Fibroblast of the conjunctiva (primary cell): ENCODE measurements at places on chromosomes 16 and 17.
A peak's percentile ranks its signal among the peaks of the same experiment; 100 is the strongest.

- DNase-seq: peak; percentile 63
Observed at GRCh38 chr17:75011401-75012095, 922 bp upstream of the MRPL58 start.

GRCh38 chr17:1144162-1144561 lies 35.6 kb downstream of the ABR start:
- no peak for DNase-seq

GRCh38 chr16:10584981-10585438 lies 4.6 kb upstream of the EMP2 start:
- DNase-seq: no peak

GRCh38 chr17:67431249-67432015 lies 54.4 kb downstream of the PITPNC1 start:
- peak; percentile 36 for DNase-seq

DNA sequence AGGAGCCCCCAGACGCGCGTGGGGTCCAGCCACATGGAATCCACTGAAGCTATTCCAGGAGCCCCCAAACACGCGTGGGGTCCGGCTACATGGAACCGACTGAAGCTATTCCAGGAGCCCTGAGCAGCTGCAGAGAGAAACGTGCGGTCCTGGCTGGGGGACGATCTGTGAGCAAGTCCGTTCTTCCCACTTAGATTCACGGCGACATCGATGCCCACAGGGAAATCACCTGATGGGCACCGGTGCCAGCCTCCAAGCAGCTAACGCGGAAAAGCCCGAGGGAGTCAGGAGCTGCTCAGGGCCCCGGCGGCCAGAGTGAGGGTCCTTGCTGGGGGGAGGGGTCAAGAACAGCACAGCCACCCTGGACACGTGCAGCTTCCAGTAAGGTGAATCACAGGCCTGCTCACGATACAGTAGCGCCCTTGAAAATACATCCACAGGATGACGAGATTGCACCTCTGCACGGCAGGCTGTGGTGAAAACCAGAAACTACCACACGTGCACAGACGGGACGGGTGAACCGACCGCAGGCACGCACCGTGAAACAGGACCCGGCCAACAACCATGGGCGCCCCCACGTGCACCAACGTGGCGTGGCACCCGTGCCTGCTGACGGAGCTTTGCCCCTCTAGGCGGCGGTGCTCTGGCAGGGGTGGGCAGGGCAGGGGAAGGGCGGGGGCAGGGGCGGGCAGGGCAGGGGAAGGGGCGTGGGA lies 77.7 kb upstream of the GNG13 start:
- no peak for DNase-seq

GRCh38 chr16:4465977-4466779 lies 8.2 kb downstream of the NMRAL1 start:
- no peak for DNase-seq

GRCh38 chr17:41284546-41284945 lies 9.0 kb downstream of the KRTAP9-7 start:
- no peak for DNase-seq

GRCh38 chr16:29318037-29318436 lies 88.5 kb downstream of the NPIPB11 start:
- no peak for DNase-seq

- no peak for DNase-seq
Observed at GRCh38 chr17:60716766-60717165, 39.1 kb downstream of the BCAS3 start.

- DNase-seq: no peak
Observed at GRCh38 chr16:57976331-57976796, 5.4 kb upstream of the CNGB1 start.

GRCh38 chr16:81127051-81127450 lies 30.9 kb upstream of the GCSH start:
- no peak for DNase-seq

- peak; percentile 27 for DNase-seq
Observed at GRCh38 chr16:80751167-80751566, 53.2 kb downstream of the CDYL2 start.

GRCh38 chr17:80283116-80283852 lies 22.6 kb downstream of the RNF213 start:
- DNase-seq: no peak

DNA sequence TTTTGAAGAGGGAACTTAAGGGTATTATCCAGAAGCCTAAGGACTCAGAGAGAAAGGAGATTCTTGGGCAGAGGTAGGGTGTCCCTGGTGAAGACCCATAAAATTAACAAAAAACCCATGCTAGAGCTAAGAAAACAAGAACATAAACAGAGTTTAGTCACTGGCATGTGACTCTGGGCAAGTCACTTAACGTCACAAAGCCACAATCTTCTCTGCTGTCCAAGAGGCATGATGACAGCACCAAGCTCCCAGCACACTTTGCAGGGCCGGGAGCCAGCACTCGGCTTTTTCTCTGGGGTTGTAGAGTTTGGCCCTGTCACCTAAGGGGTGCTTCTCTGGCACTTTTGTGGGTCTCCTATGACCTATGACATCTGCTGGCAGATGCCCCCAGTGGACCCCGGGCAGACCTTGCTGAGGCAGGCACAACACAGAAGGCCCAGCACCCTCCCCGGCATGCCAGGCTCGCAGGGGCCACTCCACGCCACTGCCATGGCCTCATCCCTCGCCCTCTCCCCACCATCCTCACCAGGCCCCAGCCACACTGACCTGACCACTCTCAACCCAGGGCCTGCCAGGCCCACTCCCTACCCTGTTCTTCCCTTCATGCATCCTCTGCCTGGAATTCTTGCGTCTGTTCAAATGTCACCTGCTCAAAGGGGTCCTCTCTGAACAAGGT lies 69.8 kb downstream of the DYNLRB2 start:
- DNase-seq: no peak

DNA sequence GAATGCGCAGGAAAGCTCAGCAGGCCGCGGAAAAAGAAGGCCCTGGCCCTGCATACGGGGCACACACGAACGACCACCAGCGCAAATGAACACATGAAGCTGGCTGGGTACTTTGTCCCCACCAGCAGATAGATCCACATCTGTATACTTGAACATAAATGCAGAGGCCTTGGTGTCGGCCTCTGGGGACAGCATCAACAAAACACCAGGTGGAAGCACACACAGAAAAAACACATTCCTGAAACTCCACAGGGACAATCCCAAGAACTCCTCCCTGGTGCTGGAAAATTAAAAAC lies 606 bp upstream of the ZBTB4 start:
- no peak for DNase-seq

DNA sequence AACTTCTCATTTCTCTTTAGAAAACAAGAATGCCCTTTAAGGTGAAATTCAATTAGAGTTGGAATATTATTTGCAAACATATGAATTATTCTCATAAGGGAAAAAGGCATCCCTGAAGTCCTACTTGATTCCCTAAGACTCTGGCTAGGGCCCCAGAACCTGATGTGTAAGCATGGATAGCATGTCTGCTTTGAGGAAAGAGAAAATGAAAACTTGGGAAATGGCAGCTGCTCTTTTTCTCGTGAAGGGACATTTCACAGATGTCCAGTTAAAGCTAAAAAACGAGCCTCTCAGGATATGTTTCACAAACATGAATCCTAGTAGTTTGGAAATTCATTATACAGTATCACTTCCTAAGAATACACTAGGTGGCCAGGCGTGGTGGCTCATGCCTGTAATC lies 112.3 kb upstream of the CLEC3A start:
- no peak for DNase-seq

- DNase-seq: no peak
Observed at GRCh38 chr17:7959503-7960253, 27.7 kb downstream of the CNTROB start.

GRCh38 chr16:74034862-74035261 lies 261.8 kb upstream of the PSMD7 start:
- peak; percentile 9 for DNase-seq

DNA sequence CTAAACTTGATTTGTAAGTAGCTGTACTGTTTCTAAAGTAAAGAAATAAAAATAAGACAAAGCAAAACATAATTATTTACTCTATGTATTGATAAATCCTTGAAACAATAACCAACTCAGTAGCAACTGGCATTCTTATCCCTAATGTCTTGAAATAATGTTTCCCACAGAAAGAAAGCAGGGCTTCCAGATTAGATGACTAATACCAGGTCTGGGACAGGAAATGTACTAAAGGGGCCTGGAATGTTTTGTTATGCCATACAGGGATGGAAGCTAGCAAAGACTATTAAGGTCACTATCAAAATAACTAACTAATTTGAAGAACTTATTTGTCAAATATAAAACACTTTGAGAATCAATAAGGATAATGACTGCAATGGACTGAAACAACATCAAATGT lies 82.1 kb downstream of the CFDP1 start:
- peak; percentile 16 for DNase-seq

DNA sequence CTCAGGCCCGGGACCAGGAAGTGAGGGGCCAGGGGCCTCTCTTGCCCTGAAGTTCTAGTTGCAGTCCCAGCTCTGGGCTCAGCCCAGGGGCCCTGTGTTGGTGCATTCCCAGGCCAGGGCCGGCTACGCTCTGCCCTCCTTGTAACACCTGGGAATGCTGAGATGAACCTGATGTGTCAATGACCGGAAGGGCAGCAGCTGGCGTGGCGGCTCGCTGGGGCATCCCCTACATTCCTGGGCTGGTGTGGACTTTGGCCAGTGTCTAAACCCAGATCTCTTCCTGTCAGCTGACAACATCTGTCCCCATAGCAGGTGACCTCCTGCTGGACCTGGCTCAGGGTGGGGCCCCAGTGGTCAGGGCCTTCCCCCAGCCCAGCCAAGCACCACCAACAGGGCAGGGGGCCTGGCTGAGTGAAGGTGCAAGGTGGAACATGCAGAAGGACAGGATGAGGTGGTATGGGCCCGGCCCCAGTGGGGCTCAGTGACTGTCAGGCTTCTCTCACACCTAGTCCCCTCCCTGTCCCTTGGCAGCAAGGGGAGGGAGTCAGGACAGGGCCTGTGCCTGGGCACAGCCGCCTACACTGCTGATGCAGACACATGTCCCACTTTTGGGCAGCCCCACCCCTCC lies 15.9 kb downstream of the FAM83G start:
- no peak for DNase-seq

DNA sequence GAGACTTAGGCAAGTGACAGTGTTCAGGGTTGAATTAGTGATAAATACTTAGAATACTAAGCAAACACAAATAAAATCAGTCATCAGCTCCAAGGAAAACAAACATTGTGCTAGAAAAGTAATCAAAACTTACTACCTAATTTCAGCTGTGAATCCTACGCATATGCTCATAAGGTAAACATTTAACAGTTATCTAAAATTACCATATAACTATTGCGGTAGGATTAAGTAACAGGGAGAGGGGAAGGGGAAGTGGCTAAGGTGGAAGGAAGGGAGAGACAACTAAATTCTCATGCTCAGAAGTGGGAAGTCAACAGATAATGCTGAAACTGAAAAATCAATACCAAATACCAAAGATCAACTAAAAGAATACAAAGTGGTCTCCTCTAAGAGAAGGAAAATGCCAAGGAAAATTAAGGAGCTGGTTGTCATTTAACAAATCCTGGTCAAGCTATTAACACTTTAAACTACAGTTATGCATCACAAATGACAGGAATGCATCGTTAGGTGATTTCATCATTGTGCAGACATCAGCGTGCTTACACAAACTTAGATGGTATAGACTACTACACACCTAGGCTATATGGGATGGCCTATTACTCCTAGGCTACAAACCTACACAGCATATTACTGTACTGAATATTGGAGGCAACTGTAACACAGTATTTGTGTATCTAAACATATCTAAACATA lies 20.0 kb downstream of the USP32 start:
- DNase-seq: no peak

GRCh38 chr17:73187203-73187769 lies 5.6 kb upstream of the COG1 start:
- DNase-seq: no peak

DNA sequence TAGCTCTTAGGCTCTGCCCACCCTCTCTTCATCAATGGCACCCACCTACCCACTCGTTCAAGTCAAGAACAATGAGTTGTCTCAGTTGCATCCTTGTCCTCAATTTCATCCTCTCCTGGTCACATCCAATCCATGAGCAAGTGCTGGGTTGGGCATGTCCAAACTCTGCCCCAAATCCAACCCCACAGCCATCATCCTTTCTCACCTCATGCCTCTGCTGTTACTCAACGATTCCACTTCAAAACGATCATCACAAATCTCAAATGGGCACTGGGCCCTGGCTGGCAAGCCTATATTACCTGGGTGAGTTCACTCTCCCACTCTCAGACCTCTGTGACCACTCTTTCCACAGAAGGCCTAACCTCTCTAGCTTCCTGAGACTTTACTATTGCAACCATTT lies 12.0 kb upstream of the TEX2 start:
- DNase-seq: no peak

DNA sequence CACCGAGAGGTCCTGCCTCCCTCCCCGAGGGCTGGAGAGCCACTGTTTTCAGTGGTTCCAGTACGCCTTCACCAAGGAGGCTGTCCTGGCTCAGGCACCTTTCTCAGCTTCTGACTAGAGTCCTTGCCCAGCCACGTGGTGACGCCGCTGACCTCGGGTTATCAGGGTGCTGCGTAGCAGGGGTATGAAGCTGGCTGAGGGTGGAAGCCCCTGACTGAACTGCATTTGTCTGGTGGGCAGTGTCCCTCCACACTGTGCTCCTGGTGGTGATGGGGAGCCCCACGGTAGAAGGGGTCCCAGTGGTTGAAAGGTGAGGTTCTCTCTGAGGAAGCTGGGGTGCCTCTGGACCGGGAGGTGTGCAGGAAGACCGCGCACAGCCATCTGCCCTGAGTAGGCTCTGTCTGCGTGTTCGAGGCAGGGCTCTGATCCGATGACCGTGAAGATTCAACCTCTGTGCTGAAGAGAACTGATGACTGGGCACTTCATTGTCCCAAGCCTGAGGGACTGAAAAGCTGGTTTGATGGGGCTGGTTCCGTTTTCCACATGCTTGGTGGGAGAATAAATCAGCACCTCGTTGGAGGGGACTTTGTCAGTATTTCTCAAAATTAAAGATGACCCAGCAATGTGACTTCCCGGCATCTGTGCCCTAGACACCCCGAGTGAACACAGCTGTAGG lies 2.5 kb downstream of the ACSF3 start:
- no peak for DNase-seq
